ENCODE measurements at places on chromosomes 6 and 20.

GRCh38 chr6:144955859-144956258 is 670.7 kb downstream of the UTRN start:
- no peak for DNase-seq

DNA sequence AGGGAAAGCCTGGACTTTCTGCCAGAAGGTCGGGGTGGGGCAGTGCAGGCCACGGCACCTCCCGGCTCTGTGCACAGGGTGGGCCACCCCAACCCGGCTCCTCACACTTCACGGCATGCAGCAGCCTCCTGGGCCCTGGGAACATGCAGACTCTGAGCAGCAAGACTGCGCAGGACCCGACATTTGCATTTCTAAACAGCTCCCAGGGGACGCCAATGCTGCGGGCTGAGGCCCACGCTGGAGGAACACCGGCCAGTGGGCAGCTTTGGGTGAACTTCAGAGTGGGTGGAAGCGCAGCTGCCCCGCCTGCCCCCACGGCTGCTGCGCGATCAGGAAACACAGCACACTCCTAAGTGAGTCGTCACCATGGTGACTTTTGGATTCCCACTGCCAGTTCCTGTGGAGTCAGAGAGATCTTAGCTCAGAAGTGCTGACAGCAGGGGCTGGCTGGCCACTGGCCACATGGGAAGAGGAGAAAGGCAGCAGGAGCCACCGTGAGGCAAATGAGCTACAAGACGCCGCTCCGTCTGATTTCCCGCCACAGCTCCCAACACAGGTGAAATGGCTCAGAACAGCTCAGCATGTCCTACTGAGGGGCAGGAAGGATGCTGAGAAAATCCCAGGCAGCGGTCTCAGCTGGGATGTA is 52.1 kb downstream of the RNASET2 start:
- DNase-seq = no peak

DNA sequence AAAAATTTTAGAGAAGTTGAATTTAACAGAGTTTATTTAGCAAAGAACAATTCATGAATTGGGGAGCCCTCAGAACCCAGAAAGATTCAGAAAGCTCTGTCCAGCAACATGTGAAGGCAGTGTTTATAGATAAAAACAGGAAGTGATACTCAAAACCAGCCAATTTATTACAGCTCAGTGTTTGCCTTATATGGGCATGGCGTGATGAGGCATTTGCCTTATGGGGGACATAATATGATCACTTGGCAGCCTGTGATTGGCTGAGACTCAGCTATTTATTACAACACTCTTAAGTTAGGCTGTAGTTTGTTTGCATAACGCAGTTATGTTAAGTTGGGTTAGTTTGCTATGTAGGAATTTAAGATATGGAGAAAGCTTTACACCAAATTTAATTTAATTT is 11.5 kb downstream of the HLA-DPA1 start:
- no peak for DNase-seq

GRCh38 chr6:33692760-33693158 is 18.7 kb downstream of the UQCC2 start:
- DNase-seq = peak; percentile 47

GRCh38 chr6:47729457-47729856 is 31.1 kb downstream of the ADGRF4 start:
- no peak for DNase-seq

DNA sequence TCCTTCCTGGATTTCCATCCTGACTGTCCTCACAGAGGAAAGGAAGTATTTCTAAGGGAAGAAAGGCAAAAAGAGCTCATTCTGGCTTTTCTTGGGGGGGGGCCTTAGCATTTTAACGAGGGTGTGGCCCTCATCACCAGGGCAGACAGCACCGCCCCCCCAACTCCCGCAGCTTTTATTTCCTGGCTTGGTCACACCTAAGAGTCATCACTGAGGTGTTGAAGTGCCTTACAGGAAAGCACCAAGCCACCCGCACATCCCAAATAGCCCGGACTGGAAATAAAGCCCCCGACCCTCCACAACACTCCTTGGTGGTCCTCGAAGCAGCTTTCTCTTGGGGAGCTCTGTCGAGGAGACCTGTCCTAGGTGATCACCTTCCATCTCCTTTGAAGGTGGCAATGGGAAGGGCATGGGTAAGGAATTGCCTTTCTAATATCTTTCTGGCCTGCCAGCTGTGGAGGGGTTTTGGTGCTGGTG is 1.3 kb downstream of the PTK7 start:
- no peak for DNase-seq

DNA sequence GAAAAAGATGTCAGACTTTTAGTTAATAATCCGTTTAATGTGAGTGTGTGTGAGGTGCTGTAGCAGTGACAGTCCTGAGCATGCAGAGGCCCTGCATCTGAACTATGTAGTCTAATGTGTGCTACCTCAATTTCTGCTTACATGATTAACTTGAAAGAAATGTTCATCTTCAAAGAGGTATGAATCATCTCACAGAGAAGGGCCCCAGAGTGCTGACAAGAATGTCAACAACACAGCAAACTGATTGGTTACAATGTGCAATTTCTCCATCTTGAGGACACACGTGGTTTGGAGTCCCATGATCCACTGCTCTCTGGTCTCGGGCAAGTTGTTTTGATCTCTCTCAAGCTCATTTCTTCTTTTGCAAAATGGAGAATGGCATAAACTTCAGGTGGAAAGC is 61.7 kb upstream of the EMILIN3 start:
- no peak for DNase-seq

- DNase-seq = no peak
These were observed 40.8 kb downstream of the CCDC170 start for GRCh38 chr6:151534576-151534975.

- DNase-seq = no peak
These were observed 622 bp downstream of the MRGBP start for GRCh38 chr20:62796699-62797491.

DNA sequence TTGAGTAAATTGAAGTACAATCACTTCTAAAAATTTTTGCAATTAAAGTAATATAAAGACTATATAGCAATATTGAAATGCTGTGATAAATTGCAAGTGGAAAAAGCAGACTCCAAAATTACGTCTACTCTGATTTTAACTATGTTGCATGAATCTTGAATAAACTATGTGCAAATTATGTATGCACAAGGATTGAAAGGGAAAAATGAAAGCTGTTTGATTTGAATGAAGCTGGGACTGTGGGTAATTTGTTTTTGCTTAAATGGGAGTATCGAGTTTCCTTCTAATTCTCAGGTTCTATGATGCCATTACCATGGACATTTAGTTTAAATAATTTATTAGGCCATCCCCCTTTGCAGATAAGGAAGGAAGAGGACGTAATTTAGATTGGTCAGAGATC is 198.7 kb upstream of the MYLIP start:
- no peak for DNase-seq

DNA sequence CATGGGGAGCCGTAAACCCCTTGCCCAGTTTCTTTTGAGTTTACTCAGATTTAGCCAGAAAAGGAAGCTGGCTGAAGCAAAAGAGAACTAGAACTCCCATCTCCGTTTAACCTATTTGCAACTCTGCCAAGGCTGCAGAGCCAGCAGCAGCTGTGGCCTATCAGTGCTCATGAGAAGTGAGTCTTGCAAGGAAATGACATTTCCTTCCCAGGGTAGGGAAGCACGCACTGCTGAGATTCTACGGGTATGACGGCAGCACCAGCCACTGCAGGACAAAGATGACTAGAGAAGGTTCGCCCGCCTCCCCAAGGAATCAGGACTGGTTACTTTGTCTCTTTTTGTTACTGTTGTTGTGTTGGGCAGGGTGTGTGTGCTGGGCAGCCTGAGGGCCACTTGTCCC is 47.6 kb downstream of the PPP1R3G start:
- DNase-seq = no peak

DNA sequence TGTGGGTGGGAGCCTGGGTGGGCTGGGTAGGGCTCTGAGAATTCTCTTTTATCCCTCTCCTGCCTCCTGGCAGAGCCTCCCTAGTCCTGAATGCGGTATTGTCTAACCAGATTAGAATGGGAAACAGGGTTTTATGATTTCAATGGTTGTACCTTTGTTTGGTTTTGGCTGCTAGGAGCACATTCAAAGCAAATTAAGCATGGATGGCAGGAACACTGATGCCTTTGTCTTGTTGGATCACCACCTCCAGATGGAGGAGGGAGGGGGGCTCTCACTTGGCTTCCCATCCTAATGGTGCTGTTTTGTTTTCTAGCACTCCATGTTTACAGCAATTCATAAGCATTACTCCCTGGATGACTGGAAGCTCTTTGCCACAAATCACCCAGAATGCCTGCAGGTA is 11.6 kb downstream of the GMPR start:
- DNase-seq = no peak

DNA sequence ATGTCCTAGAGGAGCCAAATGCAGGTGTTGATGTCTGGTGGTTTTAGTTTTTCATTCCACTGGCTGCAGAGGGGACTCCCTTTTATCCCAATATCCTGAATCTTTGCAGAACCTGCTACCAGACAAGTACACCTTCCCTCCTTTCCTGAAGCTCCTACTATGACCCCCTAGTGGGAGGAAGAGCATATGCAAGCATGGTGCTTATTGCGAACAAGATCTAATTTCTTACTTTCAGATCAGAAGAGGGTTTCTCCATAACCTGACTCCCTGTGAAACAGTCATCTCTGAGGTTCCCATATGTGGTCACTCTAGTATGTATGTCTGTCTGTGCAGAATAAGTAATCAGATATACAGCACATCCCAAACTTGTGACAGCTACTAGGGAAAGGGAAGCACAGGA is 277.2 kb downstream of the ARHGAP18 start:
- DNase-seq = no peak

DNA sequence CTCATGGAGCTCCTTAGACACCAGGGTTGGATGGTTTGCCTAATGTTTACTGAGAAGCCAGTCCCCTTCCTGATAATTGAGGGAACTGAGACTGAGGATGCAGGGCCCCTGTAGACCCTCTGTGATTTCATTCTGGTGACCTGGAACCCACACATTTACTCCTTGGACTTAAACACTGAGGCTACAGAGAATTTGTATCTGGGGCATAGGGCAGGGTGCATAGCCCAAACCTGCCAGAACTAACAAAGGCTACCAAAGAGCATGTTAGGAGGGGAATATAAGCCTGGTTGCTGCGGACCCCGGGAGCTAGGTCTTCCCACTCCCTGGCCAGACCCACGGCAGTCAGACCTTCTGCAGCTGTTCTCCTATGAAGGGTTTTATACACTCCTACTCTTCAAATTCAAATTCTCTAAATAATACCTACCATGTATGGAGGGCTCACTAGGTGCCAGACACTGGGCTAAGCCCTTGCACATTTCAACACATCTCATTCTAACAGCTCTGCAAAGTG is 19.7 kb downstream of the DAAM2 start:
- no peak for DNase-seq

GRCh38 chr6:36245572-36246061 is 24.2 kb upstream of the PNPLA1 start:
- no peak for DNase-seq

DNA sequence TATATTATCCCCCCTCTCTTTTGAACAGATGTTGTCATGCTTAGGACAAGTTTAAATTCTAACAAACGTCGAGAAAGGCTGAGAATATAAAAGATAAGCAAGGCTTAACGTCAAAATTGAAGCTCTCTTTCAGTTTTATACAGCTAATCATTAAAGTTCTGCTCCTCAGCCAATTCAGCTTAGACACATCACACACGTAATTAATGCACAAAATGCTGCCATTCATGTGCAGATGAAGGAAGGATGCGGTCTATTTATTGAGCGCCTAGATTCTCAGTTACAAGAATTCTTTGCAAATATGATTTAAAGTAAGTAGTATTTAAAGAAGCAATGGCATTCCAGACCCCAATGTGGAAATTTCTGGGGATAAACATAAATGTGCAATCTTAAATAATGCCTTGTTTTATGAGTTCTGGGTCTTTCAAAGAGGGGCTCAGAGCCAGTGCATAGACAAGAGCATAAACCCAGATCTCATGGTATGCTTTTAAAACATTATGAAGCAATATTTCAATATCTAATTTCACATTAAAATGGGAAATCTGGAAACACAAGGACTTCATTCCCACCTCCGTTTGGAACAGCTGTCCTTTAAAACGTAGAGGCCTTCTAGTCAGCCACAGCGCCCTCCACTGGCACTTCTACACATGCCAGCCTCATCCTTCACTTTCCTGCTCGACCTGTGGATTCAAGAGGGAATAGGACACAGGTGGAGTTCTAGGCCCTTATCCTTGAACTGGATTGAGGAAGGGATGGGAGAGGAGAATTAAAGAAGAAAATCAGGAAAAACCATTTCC is 85.8 kb downstream of the LYRM4 start:
- DNase-seq = no peak

- DNase-seq = no peak
These were observed 5.3 kb downstream of the SFTA2 start for GRCh38 chr6:30926644-30927043.

- no peak for DNase-seq
These were observed 89.0 kb upstream of the DTNBP1 start for GRCh38 chr6:15751721-15752350.

DNA sequence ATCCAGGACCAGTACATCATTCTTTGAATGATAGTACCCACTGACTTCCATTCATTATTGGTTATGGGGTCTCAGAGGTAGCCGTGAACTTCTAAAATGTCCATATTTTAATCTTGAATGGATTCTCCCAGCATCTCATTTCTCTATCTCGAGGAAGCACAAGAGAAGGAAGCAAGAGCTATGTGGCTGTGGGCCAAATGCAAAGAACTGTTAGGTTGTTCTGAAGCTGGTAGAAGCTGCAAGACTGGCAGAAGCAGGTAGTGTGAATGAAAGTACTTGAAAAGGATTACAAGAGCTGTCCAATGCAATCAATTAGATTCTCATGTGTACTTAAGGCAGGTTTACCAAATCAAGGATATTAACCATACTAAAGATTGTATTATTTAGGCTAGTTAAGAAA is 1131.8 kb downstream of the GRIK2 start:
- DNase-seq = no peak

DNA sequence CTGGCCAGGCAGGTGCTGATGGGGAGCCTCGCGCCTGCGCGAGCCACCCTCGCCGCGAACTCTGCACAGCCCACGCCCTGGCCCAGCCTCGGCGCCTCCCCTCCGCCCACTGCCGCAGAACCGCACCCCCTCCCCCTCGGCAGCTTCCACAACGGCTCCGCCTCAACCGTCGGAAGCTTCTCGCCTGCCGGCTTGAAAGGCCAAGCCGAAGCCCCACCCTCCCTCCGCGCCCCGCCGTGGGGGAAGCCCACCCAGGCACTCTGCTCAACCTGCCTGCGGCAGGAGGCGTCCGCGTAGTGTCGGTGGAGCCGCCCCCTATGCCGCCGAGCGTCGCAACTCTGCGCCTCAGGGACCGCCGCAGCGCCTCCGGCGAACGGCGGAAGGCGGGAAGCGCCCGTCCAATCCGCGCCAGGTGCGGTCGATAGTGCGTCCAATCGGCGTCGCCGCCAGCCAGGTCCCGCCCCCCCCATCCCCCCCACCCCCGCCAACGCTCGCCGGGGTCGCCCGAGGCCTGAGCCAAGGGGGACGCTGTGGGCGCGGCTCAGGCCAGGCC is at the start of gene SYCP2:
SYCP2 (minus strand) TSS at position 342 of the 553 bp plus-strand sequence. CDS start 11,224 bp downstream, outside the sequence.
- DNase-seq = peak; percentile 46

DNA sequence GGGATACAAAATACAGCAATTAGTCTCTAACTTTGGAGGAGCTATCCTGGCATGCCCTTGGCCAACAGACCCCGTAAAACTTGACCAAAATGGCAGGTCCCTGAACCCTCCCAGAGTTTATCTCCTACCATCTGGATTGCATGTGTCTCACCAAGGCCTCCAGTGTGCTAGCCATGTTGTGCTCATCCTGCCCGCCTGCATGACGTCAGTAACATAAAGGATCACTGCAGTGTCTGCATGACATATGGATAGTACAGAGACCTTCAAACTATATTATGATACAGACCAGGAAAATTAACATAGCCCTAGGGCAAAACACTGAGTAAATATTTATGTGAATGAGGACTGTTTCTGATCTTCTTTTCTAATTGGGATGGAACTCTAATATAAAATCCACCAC is 25.3 kb downstream of the CPXM1 start:
- no peak for DNase-seq

Measured in stimulated activated CD8-positive, alpha-beta memory T cell treated with anti-CD3 and anti-CD28 coated beads, Interleukin-12 subunit alpha, Interleukin-12 subunit beta, amount 100 ng/mL, for 4 hours (primary cell).